ENCODE measurements at places on chromosomes 2 and 18.
A peak's percentile ranks its signal among the peaks of the same experiment; 100 is the strongest.

DNA sequence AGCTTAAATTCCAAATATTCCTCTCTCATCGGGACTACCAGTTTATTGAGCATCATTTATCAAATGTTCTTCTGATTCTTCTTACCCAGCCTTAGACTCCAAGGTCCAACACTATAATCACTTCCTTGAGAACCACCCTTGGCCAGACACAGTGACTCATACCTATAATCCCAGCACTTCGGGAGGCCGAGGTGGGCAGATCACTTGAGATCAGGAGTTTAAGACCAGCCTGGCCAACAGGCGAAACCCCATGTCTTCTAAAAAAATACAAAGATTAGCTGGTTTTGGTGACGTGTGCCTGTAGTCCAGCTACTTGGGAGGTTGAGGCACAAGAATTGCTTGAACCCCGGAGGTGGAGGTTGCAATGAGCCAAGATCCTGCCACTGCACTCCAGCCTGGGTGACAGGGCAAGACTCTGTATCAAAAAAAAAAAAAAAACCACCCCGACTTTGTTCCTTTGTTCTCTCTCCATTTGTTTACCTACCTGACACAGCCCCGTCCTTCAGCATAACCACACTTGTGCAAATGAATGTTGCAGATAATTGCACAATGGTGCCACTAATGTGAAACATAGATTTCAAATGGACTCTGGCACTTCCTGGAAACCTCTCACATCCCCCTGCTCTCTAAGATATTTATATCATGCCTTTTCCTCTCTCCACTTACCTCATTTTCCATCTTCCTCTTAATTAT is 38.9 kb upstream of the LPIN2 start:
- DNase-seq, result no peak

GRCh38 chr2:19228181-19228593 is 130.2 kb downstream of the OSR1 start:
- DNase-seq, result no peak

- no peak for DNase-seq
Measured at GRCh38 chr2:16226943-16227664, 286.8 kb downstream of the MYCN start.

DNA sequence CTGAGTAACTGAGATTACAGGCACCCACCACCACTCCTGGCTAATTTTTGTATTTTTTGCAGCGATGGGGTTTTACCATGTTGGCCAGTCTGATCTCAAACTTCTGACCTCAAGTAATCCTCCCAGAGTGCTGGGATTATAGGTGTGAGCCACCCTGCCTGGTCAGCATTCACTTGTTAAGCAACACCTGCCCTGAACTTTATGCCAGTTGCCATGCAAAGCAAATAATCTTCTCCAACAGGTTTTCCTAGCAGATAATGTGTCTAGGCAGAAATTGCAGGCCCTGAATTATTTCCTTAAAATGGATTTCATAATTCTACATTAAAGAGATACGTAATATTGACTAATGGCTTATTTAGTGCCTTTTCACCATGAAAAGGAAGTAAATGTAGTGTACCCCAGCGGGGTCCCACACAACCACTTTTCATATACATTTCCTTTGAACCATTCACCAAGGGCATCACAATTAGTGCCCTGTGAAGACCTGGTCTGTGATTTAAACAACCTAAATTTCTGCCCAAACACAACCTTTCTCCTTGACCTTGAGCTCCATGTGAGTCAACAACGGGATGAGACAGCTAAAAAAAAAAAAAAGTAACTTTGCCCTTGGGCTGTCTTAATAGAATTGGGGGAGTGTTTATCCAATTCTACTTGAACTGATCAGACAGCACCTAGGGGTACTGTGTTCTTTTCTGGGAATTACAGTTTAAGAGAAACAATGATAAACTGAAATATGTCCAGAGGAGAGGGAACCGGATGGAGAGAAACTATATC is 41.6 kb downstream of the EEF1B2 start:
- no peak for DNase-seq

DNA sequence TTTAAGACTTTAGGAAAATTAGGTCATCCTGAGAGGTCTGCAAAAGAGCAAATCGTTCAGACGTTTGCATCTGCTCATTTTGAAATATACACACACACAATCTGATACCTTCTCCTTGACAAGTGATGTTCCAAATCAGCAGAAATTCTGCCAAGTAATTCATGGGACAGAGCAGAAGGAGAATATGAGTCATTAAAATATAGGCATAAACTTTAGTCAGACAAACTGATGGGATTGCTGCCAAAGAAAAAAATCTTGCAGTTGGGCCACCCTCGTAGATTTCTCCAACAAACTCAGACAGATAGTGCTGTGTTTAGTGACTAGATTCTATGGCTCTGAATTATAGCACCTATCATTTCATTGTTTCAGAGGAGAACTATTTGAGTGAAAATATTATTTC is 336.3 kb downstream of the NYAP2 start:
- DNase-seq, result no peak

DNA sequence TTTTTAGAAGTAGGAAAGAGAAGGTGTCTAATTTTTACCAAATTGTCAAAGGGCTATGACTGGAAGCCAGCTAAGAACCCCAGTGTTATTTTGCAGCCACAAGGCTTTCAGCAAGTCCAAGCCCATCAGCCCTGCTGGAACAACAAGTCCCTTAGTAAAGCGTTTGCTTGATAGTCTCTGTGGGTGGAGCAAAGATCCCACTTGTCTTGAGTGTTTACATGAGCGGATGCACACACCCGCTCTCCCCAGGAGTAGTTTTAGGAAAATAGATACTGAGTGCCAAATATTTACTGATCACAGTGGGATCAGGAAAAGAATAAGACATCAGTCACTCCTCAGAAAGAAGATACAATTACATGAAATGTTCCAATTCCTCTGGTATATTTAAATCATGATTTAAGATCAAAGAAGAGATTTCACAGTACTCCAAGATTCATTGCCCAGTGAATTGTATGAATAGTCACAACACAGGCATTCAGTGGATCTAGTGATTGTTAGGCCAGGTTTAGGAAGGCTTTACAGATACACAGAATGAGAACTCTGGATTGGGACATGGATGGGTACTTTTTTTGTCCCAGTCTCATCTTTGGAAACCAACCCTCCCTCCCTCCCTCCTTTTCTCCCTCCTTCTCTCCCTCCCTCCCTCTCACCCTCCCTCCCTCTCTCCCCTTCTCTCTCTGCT is 514.9 kb downstream of the PTPRM start:
- no peak for DNase-seq

- no peak for DNase-seq
Measured at GRCh38 chr2:111676291-111676822, 207.6 kb downstream of the ANAPC1 start.

DNA sequence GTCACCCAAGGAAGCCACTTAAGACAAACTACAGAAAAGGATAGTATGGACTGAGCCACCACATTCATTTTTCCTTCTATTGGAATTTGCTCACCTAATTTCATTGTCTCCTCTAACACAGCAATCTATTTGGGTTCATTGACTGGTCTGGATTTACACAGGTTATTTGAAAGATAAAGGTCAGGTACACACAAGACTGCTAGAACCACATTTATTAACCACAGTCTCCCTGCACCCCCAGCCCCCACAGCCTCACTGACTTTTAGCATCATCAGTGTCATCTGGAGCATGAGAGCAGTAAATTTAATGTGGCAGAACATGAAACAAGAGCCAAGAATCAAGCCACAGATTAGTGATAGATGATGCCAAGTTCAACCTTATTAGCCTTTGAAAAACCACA is 226.9 kb upstream of the GYPC start:
- DNase-seq, result no peak

- DNase-seq, result no peak
Measured at GRCh38 chr18:39350945-39351344, 1785.3 kb upstream of the CELF4 start.

DNA sequence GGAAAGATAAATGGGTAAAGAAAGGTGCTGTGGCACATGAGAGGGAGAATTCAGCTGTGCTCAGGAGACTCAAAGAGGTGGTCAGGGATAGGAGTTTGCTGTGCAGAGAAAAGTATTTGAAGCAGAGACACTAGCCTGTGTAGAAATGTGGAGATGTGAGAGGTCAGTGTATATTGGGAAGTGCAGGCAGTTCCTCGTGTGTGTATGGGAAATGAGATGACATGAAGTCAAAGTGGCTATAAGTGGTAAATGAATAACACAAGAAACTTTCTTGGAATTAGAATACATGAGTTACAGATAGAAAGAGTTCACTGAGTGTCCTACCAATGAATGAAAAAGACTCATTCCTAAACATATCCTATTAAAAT is 11.6 kb downstream of the MAP3K20 start:
- no peak for DNase-seq

- DNase-seq, result no peak
Measured at GRCh38 chr2:16123856-16124780, 183.8 kb downstream of the MYCN start.

DNA sequence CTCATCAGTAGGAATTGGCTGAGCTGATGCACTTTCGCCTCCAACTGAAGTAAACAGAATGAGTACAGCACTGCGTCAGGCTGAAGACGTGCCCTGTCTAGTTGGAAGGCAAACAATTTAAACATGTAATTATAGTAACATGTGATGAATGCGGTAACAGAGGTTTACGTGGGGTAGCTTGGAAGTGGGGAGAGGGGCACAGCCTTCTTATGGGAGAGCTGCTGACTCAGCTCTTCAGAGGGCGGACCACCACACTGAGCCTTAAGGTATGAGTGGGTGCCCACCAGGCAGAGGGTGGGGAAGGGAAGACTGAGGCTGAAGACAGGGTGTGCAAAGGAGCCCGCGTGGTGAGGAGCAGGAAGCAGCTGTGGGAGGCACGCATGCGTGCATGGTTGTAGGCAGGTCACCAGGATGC is 6.2 kb upstream of the EHD3 start:
- no peak for DNase-seq

DNA sequence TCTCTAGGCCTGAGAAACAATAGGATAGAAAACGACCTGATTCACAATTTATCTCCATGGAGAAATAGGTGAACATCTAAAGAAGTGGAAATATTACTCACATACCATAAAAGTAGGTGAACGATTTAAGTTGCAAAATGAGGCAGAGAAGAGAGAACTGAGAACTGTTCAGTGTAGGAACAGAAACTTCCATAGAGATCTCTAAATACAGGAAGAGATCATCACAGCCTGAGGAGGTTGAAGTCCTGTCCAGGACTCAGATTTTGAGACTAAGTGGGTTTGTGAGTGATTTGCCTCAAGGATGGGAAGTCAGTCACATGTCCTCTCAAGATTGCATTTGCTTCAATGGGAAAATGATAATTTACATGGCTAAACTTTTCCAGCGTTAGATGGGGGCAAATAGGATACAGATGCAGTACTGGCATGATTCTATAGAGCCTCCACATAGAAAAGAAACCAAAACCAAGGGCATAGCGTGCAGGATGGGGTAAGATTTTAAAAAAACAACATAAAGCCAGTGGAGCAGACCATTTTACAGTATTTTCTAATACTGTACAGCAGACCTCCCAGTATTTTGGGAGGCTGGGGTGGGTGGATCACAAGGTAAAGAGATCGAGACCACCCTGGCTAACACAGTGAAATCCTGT is 68.8 kb downstream of the MEP1B start:
- DNase-seq, result no peak

DNA sequence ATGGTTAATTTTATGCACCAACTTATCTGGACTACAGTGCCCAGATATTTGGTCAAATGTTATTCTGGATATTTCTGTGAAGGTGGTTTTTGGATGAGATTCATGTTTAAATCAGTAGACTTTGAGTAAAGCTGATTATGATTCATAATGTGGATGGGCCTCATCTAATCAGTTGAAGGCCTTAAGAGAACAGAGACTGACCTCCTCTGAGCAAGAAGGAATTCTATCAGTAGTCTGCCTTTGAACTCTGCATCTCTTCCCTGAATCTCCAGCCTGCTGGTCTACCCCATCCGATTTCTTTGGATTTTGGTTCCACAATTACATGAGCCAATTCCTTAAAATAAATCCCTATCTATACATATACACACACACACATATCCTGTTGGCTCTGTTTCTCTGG is 82.8 kb upstream of the MAP4K3 start:
- DNase-seq, result no peak

DNA sequence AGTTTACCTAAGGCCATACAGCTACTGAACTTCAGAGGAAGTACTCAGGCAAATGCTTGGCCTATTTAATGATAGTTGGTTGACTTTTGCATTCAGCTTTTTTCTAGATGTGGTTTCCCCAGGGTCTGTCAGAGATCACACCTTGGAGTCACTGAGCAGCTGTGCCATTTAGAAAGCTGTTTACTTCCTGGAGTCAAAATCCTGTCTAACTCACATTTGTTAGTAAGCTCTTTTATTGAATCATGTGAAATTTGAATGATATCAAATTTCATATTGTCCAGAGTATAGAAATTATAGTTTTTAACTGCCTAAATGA is 7.6 kb upstream of the TRIB2 start:
- no peak for DNase-seq

GRCh38 chr2:144834998-144835633 is 315.2 kb upstream of the ZEB2 start:
- no peak for DNase-seq

GRCh38 chr2:108621087-108621559 is 86.9 kb downstream of the LIMS1 start:
- DNase-seq, result peak; percentile 91

Measured in activated CD8-positive, alpha-beta memory T cell treated with anti-CD3 and anti-CD28 coated beads, Interleukin-2, amount 10 ng/mL, durations not matched to agents 7 days and 5 days (primary cell).